BJ (cell line): ENCODE measurements at places on chromosomes 16 and 17.

DNA sequence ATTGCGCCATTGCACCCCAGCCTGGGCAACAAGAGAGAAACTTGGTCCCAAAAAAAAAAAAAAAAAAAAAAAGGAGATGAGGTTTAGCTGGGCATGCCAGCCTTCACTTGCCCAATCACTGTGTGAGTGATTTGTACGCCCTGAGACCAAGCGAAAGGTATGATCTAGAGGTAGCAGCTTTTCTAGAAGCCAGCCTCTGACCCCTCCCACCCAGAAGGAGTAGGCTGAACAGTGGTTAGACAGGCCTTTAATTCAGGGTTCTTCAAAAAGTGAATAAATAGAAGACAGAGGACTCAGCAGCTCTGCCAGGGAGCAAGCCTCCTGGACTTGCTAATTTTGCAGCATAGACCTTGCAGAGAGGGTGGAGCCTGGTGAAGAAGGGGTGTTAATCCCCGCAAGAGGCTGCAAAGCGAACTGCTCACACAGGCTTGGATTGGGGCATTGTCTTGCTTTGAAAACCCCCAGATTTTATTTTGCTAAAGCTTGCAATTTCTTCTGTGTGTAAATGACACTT, 7.1 kb upstream of the CYTH1 start:
- no peak for DNase-seq

DNA sequence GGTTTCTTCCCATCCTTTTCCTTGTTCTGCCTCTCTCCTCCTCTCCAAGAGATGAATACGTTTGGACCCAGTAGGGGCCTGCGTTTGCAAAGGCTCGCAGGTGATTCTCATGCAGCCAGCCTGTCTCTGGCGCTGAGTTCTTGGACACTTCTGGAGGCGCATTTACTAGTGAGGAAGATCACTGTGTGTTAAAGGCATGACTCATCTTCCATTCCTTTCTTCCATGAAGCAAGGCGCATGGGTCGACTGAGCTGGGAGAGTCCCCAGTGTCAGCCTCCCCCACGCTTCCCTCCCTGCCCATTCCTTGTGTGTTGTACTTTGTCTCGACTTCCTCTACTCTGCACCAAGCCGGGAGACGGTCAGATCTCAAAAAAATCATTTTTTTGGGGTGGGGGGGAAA, 159.9 kb upstream of the EEF2KMT start:
- DNase-seq, result no peak

- no peak for DNase-seq
These were observed 2.3 kb downstream of the TAOK2 start for GRCh38 chr16:29975811-29976511.

DNA sequence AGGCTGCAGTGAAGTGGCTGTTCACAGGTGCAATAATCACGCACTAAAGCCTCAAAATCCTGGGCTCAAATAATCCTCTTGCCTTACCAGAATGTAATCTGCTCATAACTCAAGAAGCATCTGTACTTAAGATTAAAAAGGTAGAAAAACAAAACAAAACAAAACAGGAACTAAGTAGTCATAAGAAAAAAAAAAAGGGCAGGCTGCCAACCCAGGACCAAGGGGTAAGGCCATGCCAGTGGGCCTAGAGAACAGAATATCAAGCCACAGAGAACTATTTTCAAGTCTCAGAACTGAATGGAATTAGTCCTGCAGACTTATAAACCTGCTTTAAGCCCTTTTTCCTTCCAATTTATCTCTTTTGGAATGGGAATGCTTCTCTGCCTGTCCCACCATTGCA, 64.8 kb upstream of the TBC1D3K start:
- DNase-seq, result no peak

GRCh38 chr17:74736513-74737298, at the start of gene RAB37:
Gene RAB37 (plus strand): TSS chr17:74737256. CDS start chr17:74737273, 17 bp downstream.
- DNase-seq, result no peak

- DNase-seq, result no peak
These were observed 31.0 kb upstream of the RHOT1 start for GRCh38 chr17:32111141-32111771.

GRCh38 chr17:44786551-44787081, 27.8 kb downstream of the ADAM11 start:
- DNase-seq, result no peak

DNA sequence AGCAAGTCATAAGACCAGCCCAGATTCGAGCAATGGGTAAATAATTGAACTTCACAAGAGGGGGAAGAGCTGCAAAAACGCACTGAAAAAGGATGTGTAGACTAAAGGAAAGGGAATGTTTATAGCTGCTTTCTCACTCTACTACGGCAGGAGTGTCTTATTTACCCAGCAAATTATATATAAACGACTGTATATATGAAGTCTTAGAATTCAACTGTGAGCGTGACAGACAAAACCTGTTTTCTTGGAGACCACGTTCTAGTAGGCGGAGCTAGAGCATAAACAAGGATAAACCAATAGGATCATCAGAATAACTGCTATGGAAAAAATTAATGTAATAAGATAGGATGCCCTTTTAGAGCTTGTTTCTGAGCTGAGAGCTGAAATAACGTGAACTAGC, 394.6 kb upstream of the MON1B start:
- DNase-seq, result no peak

GRCh38 chr17:59056857-59057256, 49.8 kb downstream of the TRIM37 start:
- DNase-seq, result no peak

- no peak for DNase-seq
These were observed 116.5 kb downstream of the SALL1 start for GRCh38 chr16:51034481-51035109.

DNA sequence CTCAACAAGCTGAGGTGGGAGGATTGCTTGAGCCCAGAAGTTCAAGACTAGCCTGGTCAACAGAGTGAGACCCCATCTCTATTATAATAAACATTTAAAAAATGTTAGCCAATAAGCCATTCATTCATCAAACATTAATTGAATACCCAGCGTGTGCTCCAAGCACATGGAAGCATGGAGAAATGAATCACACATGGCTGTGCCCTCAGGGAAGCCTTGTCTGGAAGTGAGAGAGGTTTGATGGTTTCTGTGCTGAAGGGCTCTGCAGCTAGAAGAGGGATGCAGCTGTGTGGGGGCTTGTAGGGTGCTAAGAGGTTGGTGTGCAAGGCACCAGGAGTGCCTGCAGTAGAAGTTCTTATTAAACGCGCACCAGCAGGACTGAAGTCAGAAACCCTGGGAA, 11.2 kb downstream of the CYB5D2 start:
- DNase-seq, result no peak

- no peak for DNase-seq
These were observed 32.3 kb upstream of the CAPN15 start for GRCh38 chr16:495127-495748.

DNA sequence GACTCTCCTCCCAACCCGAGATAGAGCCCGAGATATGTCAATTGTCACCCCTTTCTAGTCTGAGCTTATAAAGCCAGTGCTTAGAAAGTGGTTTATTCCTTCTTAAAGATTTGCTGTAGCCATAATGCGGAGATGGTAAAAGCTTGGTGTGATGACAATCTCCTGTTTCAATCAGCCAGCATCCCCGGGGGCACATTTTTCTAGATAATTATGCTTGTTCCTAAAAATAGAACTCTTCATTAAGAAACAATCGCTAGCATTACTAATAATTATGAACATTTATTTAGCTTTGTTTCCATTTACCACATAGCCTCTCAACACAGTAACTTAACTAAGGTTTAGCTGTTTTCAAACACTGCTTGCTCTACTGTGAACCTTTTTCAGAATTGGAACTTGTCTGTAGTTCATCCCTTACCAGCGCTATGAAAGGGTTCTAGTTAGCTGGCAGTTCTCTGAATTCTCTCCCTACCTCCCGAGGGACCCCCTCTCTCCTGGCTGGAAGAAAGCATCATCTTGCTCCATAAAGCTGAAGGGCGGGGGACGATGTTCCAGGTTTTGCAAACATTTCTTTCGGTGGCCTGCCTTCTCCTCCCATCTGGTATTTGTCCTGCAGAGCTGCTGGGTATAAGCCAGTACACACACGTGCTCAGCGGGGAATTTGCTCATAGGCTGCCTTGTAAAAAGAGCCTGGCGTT, 922 bp upstream of the MRPL58 start:
- no peak for DNase-seq

DNA sequence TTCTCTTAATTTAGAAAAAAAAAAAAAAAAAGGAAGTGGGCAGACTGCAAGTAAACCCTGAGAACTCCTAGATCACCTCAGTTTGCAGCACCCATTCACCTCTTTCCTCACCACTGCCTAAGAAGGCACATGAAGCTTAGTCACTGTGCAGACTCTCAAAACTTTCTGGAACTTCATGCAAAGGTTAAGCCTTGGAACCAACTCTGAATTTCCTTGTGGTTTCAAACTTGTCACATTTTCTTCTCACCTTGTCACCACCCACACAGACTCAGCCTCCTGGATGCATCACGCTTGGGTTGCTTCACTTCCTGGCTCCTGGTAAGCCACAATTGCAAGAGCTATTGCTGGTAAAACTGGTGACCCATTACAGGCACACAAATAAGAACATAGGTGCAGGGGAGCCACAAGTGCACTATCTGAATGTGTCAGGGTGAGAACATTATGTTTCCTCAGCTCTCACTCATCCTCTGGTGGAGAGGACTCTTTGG, 15.0 kb upstream of the CPD start:
- peak; percentile 78 for DNase-seq

GRCh38 chr17:68080411-68081150, 45.0 kb downstream of the KPNA2 start:
- DNase-seq, result no peak

- no peak for DNase-seq
These were observed 6.1 kb downstream of the DNAI2 start for GRCh38 chr17:74280093-74280513.

DNA sequence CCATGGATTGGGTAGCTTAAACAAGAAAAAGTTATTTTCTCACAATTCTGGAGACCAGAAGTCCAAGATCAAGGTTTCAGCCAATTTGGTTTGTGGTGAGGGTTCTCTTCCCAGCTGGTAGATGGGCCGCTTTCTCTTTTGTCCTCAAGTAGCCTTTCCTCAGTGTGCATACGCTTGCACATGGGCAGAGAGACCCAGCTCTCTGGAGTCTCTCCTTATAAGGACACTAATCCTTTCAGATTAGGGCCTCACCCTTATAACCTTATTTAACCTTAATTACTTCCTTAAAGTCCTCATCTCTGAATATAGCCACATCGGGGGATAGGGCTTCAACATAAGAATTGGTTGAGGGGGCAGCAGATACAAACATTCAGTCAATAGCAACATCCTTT, 68.4 kb upstream of the NLK start:
- DNase-seq, result no peak

GRCh38 chr16:1363501-1364041, 11.8 kb downstream of the GNPTG start:
- DNase-seq, result no peak

GRCh38 chr16:22188267-22188594, 17.8 kb upstream of the EEF2K start:
- DNase-seq, result no peak

DNA sequence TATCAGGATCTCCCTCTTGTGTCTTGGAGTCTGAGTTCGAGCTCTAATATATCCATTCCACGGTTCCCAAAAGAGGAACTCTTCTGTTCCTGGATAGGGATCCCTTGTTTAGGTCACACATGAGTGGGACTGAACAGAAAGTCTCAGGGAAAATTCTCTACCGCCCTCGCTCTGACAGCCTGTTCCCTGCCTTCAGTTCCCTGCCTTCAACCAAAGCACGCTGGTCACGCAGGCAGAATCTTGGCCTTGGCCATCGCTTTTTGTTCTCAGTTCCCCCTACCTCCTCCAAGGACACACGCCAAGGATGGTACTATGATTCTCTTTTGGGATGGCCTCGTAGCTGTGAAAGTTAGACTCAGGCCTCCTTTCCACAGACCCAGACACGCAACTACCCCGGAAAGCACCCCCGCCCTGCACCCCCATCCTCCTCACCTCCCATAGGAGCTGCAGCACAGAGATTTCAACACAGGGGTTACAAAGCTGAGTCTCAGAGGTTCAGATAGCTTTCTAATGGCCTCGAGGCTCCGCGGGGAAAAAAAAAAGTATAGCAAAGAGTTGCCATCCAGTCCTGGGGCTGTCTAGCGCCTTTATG, 1.5 kb upstream of the SHISA6 start:
- DNase-seq, result no peak

- peak; percentile 57 for DNase-seq
These were observed 6.4 kb downstream of the NFE2L1 start for GRCh38 chr17:48054238-48055185.

DNA sequence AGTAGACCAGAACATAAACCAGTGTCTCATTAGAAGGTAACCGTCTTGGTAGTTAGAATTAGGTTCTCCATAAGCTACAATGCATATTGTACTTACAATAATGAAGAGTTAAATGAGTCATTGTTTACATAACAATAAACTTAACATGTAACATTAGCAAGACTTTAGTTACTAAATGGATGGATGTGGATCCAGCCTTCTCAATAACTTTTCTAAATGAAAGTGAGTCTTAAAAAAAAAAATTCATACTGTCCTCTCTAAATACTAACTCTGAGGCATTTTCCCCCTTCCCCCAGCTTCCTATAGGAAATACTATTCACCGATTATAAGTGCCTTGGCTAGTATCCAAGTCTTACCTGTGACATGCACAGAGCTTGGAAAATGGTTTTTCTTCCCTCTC, 155.3 kb downstream of the CYB561 start:
- DNase-seq, result no peak

- DNase-seq, result no peak
These were observed 14.5 kb downstream of the TMC6 start for GRCh38 chr17:78113804-78114785.

DNA sequence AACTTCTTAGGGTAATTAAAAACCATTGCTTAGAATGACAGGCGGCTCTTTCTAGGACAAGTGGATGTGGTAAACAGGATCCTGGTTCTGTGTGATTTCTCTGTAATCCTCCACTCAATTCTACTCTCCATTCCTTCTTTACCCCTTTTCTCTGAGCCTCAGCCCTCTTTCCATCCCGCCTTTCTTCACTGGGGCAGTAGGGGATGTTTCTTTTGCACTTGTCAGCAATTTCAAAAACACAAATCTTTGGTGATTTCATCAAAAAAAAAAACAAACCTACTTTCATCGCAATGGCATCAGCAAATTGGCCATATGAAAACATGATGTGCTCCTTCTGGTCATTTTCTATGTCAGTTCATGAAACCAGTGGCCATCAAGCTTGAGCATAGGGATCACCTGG, 104.6 kb downstream of the CDK5R1 start:
- no peak for DNase-seq

- DNase-seq, result no peak
These were observed 5.1 kb downstream of the STH start for GRCh38 chr17:46003907-46004748.

DNA sequence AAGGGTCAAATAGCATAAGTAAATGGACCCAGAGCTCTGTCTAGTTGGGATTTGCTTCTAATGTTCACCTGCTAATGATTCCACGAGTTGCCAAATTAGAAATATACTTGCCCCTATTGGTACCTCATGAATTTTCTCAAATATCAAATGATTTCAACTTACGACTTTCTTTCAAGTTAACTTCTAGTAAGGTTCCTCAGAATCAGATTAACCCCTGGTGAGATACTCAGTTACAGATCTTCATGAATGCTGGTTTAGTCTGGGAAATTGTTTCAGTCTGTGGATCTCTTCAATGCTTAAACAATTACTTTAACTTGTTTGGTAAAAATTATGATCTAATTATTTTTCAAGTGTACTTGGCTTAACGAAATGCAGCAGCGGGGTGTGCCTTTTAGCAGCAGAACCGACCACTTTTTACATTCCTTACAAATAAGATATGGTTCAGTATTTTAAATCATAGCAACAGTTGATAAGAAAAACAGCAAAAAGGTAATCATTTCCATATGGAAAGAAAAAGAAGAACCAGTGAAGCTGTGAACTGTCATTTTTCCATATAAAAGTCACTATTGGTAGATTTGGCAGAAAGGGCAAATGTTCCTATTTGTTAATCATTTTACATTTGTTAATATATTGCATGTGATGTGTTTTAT, 34.5 kb downstream of the TUBD1 start:
- no peak for DNase-seq
